EH (cell line): ENCODE measurements at places on chromosomes 12 and 14.

- no peak for DNase-seq
Observed at GRCh38 chr12:83018088-83018487, 331.4 kb downstream of the TMTC2 start.

DNA sequence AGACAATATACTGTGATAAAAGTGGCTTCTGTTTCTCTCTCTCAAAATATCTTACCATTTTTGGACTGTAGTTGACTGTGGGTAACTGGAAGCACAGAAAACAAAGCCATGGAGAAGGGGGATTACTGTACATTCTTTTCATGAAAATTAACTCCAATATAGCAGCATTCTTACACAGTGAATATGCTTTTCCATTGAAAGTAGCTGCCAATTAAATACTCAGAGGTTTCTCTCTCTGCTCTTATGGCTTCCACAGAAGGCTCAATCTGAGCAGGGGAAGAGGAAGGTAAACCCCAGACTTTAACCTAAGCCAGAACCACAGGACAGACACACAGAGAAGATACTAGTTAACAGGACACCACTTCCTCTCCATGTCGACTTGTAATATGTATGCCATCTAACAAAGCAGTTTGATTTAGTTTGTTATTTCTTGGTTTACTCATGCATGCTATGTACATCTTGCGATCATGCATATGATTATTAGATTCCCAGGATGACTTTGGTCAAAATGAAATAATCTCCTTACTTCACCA is 150.2 kb downstream of the SSPN start:
- DNase-seq, result peak; percentile 8

DNA sequence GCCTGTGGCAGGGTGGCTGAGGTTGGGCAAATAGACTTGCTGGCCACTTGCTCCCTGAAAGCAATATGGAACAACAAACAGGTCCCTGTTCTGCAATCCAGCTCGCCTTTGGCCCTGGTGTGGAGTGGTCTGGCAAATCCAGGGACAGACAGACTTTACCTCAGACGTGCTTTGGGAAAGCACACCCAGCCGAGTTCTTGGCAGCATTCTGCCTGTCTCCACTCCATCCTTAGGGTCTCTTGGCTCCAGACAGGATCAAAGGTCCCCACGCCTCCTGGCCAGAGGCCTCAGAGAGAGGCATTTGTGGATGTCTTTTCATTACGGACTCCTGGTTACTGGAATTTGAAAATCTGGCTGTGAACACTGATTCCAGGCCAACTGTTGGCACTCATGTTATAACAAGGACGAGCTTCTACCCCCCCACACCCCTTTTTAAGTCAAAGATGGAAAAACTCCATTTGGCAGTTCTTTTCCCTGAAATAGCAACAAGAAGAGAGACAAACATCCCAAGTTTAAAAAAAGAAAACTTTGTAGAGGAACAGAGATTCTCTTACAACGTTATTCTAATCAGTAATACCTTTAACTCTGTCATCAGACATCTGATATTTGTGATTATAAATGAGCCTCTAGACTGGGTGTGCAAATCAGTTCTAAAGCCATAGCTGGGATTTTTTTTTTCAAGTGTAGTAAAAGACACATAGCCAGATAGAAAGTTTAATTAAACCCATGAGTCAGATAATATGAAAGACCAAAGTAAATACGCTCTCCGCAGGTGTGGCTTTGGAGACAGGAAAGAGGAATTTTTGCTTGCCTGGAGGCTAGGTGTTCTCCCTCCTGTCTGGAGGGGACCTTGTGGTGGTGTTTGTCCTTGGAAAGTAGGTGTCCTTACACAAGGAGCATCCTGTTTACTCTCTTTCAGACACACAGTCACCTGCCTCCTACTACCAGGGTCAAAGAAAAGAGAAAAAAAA is 60.7 kb downstream of the GALNT8 start:
- DNase-seq, result no peak

DNA sequence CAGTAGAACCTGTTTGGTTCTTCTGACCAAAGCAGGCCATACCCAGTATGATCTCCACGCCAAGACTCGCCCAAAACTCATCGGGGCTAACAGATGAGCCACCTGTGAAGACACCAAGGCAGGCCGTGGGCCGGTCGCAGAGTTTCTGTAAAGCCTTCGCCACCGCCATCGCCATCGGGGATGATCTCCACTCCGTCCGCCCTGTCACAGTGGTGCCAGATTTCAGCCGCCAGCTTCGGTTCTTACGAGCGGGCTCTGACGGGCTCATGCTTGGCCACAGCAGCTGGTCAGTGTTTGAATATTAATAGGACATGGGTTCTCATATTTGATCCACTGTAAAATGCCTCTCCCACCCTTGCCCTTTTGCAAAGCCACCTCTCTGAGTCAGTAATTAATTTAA is 113.2 kb upstream of the TMEM132D start:
- no peak for DNase-seq

DNA sequence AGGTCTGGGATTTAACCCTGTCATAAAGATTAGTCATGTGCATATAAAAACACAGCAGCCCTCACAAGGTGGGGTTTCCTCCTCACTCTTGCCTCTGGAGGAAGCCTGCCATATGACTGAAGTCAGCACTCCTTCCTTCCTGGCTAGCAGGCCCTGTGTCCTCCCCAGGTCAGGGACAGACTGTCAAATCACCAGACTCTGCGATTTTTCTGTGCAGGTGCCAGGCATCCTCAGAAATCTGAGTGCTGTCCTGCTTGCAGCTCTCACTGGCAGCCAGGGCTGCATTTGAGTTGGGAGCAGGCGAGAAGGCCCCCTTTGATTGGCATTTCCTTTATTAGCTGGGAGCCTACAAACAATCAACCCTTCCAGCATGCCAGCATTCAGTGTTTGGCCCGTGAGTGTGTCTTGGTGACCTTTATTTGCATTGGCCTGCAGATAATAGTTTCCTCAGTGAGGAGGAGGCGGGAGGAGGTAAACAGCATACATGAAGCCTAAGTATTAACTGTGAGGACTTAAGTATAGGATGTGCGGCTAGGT is 183.8 kb upstream of the ARHGAP5 start:
- DNase-seq, result peak; percentile 15

- DNase-seq, result peak; percentile 23
Observed at GRCh38 chr14:22400655-22401259, 188.3 kb downstream of the DAD1 start.

DNA sequence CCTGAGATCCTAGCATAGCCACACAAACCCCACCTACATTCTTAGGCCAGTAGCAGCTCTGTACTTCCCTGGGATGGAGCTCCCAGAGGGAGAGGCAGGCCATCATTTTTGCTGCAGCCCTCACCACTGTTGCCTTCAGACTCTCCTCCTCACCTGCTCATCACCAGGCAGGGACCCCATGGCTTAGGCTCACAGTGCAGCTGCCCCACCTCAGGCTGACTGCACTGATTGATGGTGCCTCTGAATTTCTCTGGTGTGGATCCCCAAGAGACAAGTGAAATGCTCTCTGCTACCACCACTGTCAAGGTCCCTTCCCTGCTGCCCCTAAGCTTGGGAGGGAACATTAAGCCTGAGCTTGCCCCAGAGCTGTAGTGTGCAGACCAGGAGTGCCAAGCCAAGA is 76.2 kb downstream of the TMTC3 start:
- DNase-seq, result no peak

- DNase-seq, result peak; percentile 81
Observed at GRCh38 chr12:113462117-113462774, 9.4 kb downstream of the LHX5 start.

DNA sequence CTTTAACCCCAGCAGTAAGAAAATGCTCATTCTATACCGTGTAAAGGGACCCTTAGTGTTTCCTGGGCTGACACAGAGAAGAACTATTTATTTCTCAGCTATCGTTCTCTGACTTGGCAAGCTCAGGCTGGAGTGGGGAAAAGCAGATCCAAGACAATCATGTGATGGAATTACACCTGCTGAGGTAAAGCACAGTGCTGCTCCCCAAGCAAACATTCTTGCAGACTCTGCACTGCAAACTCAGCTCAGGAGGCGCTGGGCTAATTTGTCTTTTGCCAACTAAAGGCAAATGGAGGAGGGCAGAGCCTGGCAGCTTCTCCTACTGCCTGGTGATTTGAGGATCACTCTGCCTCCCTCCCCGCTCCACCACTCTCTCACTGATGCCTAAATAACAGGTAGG is 57.8 kb upstream of the FUT8 start:
- no peak for DNase-seq

DNA sequence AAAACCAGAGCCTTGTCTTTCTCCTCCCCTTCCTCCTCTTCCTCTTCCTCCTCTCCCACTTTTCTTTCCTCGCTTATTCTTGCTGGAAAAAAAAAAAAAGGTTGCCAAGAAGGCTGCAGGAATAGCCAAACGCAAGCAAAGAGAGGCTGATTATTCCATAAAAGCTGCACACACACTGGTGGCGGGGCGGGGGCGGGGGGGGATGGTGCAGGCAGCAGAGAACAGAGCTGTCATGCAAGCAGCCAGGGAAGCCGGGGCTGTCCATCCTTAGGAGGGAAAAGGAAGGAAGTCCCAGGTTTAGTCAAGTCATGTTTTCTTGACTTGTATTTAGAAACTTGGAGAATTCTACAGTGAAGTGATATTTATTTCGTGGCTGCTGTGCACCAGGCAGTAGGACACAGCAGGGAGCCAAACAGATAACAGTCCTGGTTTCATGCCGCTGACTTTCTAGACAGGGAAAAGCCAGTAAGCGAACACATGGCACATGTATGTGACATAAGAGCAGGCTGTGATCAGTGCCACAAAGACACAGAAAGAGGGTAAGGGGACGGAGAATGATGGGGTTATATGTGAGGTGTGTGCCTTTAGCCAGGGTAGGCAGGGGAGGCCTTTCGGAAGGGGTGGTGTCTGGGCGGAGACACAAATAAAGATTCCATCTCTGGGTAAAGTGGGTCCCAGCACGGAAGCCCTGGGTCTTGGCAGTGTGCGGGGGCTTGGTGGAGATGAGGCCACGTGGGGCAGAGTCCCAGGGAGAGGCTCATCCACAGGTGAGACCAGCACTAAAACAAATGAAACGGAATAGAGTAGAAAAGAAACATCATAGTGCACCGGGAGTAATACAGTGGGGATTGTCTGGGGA is 56.6 kb upstream of the SCN8A start:
- peak; percentile 30 for DNase-seq

DNA sequence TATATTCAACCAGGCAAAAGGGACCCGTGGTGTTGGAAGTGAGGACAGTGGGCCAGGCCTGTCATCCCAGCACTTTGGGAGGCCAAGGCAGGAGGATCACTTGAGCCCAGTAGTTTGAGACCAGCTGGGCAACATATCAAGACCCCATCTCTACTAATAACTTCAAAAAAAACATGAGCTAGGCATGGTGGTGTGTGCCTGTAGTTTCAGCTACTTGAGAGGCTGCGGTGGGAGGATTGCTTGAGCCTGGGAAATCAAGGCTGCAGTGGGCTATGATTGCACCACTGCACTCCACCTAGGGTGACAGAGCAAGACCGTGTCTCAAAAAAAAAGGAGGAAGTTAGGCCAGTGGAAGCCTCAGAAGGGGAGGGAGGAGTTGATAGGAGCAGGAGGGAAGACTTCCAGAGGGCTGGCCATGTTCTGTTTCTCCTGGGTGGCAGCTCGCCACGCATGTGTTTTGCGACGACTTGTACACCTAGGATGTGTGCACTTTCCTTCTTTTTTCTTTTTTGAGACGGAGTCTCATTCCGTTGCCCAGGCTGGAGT is 10.1 kb downstream of the SLC25A29 start:
- DNase-seq, result no peak

DNA sequence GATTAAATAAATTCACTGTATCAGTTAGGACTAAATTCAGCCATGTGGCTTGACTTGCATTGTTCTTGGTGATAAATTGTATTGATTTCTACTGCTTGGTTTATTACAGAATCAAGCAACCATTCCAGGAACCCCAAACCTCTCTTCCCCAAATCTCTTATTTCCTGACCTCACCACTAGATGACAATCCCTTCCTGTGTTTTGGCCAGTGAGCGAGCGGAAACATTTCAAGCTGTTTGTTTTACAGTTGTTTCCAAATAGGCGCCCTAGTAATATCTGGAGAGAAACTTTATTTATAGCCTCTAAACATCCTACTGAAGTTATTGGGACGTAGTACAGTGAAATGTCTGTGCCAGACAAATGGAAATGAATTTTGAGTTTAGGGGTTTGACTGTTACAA is 161.1 kb downstream of the SNAPC1 start:
- peak; percentile 60 for DNase-seq

DNA sequence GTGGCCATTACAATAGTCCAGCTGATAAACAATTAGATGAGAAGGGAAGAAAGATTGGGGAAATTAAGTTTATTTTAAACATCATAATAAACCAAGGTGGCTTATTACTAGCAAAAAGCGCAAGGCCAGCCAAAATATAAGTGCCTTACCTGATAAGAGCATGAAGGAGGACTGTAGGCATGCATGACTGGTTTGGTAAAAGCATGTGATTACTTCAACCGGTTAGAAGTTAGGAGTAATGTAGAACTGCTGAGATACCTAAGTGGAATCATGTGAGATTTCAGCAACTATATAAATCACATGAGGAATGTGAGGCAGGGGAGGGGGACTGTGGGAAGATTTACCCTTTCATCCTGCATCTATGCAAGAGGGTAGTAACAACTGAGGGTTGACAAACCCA is 59.7 kb upstream of the CCDC196 start:
- no peak for DNase-seq

DNA sequence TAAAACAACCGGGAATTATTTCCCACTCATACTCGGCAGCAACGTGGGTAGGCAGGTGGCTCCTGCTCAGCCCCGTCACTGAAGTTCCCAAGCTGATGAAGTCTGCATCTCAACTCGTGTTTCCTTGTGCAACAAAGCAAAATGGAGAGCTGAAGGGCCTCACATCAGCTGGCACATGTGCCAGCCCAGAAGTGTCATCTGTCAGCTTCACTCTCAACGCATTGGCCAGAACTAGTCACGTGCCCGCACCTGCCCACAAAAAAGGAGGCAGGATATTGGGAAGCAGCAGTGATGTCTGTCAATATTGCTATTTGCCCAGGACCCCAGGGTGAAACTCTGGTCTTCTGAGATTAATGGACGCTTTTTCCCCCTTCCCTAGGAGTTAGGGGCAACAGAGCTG is 344.0 kb downstream of the BCL11B start:
- no peak for DNase-seq

DNA sequence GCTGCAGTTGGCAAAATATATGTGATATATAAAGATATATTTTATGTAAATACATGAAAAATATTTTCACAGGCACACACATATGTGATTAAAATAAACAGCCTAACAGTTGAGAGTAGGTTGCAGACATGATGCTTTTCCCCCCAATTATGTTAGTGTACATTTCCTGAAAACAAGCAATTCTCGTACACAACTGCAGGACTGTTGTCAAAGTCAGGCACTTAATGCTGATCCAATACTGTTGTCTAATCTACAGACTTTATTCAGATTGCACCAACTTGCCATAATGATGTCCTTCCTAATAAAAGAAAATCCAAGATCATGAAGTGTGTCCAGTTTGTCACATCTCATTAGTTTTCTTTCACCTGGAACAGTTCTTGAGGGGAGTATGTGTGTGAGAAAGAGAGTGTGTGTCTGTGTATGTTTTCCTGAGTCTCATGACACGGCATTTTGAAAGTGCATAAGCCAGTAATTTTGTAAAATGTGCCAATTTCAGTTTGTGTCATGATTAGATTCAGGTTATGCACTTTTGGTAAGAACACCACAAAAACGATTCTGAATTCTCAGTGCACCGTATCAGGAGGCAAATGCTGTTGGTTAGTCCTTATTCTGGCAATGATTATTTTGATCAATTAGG is 16.5 kb upstream of the SEL1L start:
- no peak for DNase-seq

- DNase-seq, result no peak
Observed at GRCh38 chr14:71702786-71703185, 229.4 kb upstream of the RGS6 start.
